ENCODE measurements at places on chromosomes 2 and 18.

DNA sequence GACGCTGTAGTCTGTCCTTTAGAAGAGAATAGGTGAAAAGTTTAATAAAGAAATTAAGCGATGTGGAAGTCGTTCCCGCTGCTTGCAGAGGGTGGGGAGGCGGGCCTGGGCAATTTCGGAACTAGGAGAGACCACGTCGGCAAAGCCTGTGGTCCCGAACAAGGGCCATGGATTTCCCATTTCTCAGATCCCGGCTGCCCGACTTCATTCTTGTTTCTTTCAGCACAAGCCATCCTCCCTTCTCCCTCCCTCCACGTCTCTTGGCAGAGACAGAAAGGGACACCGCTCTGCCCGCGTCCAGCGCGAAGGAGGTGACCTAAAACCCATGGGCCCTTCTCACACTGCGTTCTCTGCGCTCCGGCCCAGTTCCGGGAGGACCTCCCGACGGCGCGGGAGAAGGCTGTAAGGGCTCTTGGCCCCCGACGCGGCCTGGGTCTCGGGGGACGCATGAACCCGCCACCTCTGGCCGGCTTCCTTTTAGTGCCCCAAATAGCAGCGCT lies 2.2 kb upstream of the BCL2L11 start:
- no peak for DNase-seq

DNA sequence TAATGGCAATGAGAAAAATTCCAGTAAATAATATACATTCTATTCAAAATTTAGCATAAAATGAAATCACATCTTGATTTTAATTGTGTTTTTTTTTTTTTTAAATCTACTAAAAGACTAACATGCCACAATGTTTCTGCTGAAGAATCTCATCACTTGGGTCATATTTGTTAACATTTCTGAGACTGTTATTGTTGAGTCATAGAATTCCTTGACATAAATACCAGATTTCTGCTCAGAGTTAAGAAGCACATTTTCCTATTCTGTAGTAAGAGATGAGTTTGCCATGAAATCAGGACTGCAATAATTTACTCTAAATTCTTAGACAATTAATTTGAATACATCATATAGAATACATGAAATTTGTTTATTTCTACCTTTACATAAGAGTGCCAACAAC lies 154.9 kb upstream of the KYNU start:
- DNase-seq = no peak

GRCh38 chr2:10476723-10477442 lies 28.8 kb upstream of the ODC1 start:
- no peak for DNase-seq

GRCh38 chr2:45578056-45578843 lies 32.8 kb downstream of the SRBD1 start:
- peak; percentile 24 for DNase-seq

DNA sequence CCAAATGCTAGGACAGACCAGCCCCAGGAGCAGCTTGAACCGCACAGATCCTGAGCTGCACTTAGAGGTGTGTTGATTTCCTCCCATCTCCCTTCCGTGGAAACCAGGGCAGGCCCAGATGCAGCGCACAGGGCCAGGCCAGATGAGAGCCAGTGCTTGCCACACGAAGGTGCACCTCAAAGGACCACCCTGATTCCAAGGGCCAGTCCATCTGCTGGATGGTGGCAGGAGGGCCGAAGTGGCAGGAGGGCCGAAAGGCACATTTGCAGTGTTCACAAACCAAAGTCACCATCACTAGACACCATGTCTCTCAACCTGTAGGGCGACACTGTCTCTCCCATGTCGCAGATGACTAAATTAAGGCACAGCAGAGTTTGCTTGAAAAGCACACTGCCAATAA lies 370.7 kb upstream of the MYT1L start:
- no peak for DNase-seq

- DNase-seq = no peak
These were observed 972 bp upstream of the CELF4 start for GRCh38 chr18:37566479-37567060.

DNA sequence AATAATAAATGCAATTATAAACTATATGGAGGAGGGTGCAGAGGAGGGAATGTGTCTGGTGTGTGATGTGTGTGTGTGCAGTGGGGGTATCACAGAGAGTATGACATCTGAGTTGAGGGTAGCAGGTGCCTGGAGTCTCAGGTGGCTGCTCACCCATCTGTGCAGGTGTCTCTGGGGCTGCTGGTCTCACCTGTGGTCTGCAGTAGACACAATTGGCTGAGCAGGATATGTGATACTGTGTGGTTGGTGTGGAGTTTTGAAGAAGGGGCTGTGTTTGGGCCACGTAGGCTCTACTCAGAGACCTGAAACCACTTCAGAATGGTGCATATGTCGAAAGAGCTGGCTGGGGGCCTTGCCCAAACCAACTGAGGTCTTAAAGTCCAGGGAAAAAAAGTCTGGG lies 17.0 kb downstream of the FABP1 start:
- DNase-seq = no peak

DNA sequence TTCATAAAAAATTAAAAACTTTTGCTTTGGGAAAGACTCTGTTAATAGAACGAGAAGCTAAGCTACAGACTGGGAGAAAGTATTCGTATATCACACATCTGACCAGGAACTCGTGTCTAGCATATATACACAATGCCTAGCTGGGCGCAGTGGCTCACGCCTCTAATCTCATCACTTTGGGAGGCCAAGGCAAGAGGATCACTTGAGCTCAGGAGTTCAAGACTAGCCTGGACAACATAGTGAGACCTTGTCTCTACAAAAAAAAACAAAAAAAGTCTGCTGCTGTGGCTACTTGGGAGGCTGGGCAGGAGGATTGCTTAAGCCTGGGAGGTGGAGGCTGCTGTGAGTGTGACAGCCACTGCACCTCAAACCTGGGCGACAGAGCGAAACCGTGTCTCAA lies 46.6 kb downstream of the EPB41L5 start:
- DNase-seq = no peak

DNA sequence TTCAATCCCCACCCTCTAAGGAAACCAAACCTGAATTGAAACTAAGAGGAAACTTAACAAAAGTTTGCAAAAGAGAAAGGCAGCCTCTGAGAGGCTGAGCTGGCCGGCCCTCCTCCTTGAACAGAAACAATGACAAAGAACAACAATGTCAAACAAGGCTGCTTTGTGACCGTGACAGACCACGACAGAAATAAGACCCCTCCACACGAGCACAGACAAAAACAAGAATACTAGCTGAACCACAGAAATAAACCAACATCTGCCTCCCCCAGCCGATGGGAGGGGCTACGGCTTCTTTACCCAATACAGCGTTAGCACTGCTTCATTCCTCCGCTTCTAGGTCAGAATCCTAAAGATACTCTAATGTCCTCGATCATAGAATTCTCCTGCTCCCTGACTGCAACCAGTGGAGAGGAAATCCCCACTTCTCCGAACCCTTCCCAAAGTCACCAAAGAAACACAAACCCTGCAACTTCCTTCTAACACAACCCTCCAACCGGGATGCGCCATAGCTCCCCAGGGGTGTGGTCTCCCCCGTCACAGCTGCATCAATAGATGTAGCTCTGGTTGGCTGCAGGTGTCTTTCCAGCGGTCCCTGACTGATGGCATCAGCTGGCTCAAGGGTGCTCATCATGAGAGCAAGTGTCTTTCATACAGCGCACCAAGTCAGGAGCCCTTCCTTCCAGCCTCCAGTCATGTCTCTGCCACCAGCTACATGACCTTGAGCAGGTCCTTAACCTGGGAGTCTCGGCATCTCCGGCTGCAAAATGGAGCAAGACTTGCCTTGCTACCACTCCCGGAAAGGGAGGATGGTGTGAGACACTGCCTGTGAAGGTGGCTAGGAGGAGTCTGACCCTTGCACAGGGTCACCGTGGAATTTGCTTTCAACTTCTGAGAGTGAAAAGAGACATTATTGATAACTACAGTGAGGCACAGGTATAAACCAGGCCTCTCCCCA lies 198.6 kb downstream of the HAUS1 start:
- DNase-seq = no peak

DNA sequence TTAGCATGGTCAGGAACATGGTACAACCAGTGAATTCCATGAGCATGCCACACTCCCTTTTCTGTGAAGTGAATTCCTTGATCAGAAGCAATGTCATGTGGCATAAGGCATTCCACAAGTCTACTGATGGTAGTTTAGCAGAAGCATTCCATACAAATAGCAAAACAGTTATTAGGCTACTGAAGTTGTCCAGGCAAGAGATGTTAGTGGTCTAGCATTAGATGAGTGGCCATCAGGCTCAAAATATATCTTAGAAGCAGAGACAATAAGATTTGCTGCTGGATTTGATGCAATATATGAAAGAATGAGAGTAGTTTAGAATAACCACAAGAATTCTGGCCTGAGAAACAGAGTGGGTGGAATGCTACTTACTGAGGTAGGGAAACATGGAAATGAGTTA lies 355.3 kb upstream of the NRXN1 start:
- no peak for DNase-seq

DNA sequence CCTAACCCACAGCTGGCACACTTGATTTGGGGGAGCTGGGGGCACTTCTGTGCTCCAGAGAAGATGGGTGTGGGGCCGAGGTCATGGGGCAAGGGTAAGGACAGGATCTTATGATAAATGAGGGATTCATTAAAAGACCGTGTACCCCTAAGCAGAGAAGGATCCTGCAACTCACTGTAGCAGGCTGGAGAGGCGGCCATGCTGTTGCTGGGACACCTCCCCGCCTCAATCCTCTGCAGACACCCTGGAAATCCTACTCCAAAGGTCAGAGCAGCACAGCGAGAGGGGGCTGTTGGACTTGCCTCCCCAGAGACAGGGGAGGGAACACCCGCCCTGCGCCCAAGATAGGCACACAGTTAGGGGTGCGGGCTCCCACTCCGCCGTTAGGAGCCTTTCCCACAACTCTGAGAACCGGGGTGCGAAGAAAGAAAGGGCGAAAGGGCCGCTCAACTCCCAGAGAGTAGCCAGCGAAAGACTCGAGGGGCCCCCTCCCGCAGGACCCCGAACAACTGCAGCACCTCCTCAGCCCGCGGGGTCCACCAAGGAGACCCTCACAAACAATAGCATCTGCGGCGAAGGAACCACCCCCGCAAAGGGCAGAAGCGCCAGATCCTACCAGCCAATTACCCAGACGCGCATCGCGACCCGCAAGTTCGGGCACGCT lies 1.4 kb downstream of the PARD6G start:
- DNase-seq = no peak

GRCh38 chr2:163734881-163735684 lies 725 bp downstream of the FIGN start:
- no peak for DNase-seq

DNA sequence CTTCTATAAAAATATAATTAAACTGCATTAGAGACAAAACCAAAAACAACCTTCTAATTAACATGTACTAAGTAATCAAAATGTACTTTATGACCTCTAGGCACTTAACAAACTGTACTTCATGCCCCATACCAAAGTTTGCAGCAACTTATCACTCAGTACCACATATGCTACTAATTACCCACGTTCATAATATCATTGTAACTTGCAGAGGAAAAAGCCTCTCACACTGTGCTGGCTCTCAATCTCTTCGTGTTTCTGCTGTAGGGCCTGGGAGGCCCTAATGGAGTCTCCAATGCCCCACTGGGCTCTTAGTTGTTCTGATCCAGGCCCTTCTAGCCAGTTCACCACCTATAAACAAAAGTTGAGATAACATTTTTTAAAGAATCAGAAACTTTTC lies 82.1 kb upstream of the CCDC141 start:
- DNase-seq = no peak
